ENCODE measurements at places on chromosomes 1 and 21.

GRCh38 chr1:245241526-245242130 lies 86.8 kb downstream of the KIF26B start:
- DNase-seq, result no peak

DNA sequence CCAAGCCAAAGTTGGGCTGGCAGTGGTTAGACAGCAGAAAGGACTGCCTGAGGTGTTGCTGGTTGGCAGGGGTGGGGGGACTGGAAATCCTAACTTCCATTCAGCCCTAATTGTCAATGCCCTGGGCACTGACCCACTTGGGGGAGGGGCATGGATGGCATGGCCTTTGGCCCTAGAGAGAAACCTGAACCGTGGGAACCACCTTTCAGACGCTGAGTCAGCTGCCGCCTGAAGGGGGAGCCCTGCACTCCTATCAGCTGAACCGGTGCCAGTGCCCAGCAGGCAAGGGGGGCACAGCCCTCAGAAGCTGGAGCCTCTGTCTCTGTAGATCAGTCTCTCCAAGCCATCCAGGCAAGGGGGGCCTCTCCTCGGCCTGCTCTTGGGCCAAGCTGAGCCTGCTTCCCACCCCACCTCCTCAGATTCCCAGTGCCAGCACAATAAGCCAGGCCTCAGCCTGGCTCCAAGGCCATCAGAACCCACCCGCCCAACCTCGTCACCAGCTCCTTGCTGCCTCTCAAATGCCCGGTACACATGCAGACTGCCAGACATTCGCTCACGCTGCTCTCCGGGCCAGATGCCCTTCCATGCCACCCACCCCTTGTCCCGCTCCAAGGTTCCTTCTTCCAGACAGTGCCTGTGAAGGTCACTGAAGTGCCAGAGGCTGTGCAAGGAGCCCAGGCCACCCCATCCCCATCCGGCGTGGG lies 11.6 kb downstream of the TINAGL1 start:
- no peak for DNase-seq

- DNase-seq, result no peak
Observed at GRCh38 chr1:171438441-171438840, 46.9 kb upstream of the PRRC2C start.

DNA sequence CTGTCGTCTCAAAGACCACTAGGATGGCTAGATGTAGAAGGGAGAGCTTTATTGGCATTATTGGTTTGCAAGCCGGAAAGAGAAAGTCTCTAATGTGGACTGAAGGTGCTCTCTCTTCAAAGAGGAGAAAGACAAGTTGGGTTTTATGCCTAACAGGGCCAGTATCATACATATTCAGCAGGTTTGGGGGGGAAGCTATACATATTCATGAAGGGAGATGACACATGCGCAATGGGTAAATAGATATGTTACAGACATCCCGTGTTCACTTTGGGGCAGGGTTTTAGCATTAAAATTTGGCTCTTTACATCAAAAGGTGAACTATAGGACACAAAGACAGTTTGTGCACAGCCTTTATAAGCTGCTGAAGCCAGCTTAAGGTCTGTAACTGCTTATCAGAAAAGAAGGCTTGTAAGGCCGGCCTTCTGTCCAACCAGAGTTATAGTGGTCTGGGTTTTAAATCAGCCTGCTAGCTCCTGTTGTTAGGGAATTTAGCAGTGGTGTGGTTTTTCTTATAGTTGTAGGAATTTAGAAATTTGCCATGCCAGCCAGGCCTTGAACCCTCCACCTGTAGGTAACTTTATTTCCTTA lies 46.5 kb upstream of the LRRN2 start:
- no peak for DNase-seq

- no peak for DNase-seq
Observed at GRCh38 chr1:157274698-157275534, 136.7 kb upstream of the ETV3 start.

Measured in GDM1 (cell line).